ENCODE measurements at places on chromosomes 3 and 15.
A peak's percentile ranks its signal among the peaks of the same experiment; 100 is the strongest.

DNA sequence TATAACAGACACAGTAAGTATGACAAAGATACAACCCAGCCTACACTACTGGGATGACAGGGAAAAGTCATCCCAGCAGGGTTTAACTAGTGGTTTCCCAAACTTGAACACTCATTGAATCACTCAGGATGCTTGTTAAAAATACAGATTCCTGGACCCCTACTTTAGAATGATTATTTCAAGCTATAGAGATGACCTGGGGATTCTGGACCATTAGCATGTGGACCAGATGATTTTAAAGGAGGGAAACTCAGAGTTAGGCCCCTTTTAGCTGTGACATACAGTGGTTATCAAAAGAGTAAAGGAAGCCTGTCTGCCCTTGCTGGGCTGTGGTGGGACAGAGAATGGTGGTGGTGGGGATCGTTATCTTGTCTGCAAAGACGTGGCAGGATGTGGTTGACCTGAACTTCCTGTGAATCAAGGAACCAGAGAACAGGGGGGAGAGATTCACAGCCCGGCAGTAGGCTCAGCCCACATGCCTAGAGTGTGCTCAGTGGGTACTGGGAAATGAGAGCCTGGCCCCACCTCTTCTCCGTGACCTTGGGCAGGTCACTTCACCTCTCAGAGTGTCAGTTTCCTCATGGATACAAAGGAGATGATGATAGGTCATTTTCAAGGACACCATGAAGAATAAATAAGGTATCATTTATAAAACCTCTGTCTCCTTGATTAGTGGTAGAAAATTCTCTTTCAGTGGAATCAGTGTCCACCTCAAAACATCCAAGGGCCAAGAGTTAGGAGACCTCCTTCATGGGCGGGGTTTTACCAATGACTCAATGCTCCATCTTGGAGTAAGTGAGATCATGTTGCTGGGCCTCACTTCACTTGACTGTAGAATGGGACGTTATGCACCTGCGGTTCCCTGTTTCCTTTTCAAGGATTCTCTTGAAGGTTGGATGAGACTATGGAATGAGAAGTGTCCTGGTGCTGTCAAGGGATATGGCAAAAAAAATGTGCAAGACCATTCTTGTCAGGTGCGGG lies 306.5 kb downstream of the RPLP1 start:
- DNase-seq = peak; percentile 83

DNA sequence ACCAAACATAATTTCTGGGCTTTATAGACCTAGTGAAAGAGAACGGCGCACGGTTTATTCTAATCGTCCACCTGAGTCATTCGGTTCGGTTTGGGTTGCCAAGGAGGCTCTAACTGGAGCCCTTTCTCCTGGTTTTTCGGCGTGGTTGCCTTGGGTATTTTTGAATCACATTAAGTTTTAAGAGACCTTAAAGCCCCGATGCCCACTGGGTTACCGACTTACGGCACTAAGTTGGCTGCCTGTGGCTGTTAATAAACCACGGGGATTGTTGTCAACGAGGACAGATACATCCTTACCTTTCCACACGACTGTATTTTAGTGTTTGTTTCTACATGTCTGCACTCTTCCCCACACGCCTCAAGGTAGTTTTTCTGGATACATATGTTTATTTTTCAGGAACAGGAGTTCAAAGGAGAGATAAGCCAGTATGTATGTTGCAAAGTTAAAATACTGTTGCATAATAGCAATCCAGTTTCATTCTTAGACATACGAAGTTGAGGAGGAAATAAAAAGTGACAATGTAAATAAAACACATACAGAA lies 1.2 kb upstream of the ANP32A start:
- DNase-seq = peak; percentile 23

- no peak for DNase-seq
Measured at GRCh38 chr3:119291062-119291700, 3.0 kb upstream of the ARHGAP31 start.

GRCh38 chr3:66302288-66302687 lies 81.5 kb downstream of the SLC25A26 start:
- peak; percentile 18 for DNase-seq

DNA sequence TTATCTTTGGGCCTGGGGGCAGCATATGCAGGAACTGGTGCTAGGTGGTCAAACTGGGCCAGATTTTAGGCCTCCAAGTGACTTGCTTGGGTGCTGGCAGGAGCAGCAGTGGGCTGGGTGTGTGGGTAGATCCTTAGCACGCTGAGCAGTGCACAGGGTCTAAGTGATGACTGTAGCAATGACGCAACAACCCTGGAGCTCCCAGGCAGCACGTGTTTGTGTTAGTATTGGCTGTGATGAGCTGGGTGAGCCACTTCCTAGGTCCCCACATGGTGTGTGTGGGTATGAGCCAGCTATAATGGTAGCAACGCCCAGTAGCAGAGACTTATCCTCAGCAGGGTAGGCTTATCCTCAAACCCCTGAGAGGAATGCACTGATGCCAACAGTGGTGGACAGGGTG lies 570.6 kb upstream of the ROBO1 start:
- no peak for DNase-seq

GRCh38 chr15:42494998-42495360 lies 455 bp upstream of the SNAP23 start:
- DNase-seq = no peak

DNA sequence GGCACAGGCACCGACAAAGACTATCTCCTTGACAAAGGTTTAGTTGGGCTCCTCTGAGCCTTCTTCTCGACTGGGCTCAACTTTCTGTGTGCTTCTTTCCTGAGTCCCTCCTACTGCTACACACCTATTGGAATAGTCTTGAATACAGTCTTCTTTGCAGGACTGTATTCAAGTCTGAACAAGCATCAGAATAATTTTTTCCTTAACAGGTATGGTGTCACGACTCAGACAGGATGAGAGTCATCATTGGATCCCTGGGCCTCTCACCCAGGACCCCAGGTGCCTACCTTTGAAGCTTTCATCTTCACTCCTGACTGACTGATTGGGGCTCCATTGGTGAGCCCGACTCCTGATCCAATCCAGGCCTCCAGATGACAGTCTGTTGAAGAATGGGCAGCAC lies 66.3 kb downstream of the CRYGS start:
- no peak for DNase-seq

Measured in activated naive CD4-positive, alpha-beta T cell treated with anti-CD3 and anti-CD28 coated beads, Interleukin-2, amount 50 U/mL, for 16 hours (primary cell).